ENCODE measurements at places on chromosomes 11 and 22. TPM values are rescaled to one million over a fixed set of nuclear protein-coding genes. Genes with fewer than 3 reads are reported as not detected.

The DMC1 gene
- total RNA-seq: 25.1 TPM

The ANKK1 gene
- total RNA-seq: 0.79 TPM

The HMOX1 gene
- 0.34 TPM for total RNA-seq

The FGF19 gene
- 0.10 TPM for total RNA-seq

The JHY gene
- total RNA-seq: 6.0 TPM

The GLYATL1 gene
- not detected for total RNA-seq

The ABCC8 gene
- total RNA-seq: not detected

The CRYBB3 gene
- 0.77 TPM for total RNA-seq

The UPK3A gene
- not detected for total RNA-seq

The C22orf31 gene
- not detected for total RNA-seq

The ANGPTL5 gene
- total RNA-seq: not detected

The PARVA gene
- total RNA-seq: not detected

The CDON gene
- 1.9 TPM for total RNA-seq

The RFPL3 gene
- not detected for total RNA-seq

The CASP12 gene
- total RNA-seq: 0.31 TPM

The ELP4 gene
- total RNA-seq: 22.7 TPM
